Activated CD4-positive, alpha-beta T cell treated with anti-CD3 and anti-CD28 coated beads for 36 hours (primary cell): ENCODE measurements at places on chromosomes 1 and 21. TPM values are rescaled to one million over a fixed set of nuclear protein-coding genes. Genes with fewer than 3 reads are reported as not detected.

ADAMTS5 gene
- total RNA-seq, result not detected

RPE65 gene
- not detected for total RNA-seq

KRTAP19-3 gene
- not detected for total RNA-seq

FMO3 gene
- total RNA-seq, result not detected

LEFTY2 gene
- not detected for total RNA-seq

LAMTOR5 gene
- total RNA-seq, result 155 TPM

PPM1J gene
- 0.75 TPM for total RNA-seq

PSMD4 gene
- 187 TPM for total RNA-seq

CLIC6 gene
- 0.11 TPM for total RNA-seq

SAMD11 gene
- not detected for total RNA-seq

MTMR11 gene
- total RNA-seq, result 1.3 TPM

MROH7 gene
- total RNA-seq, result 0.16 TPM

RCSD1 gene
- total RNA-seq, result 59.9 TPM

TTC39A gene
- total RNA-seq, result 0.11 TPM
